ENCODE measurements at places on chromosomes 4 and X. TPM values are rescaled to one million over a fixed set of nuclear protein-coding genes. Genes with fewer than 3 reads are reported as not detected.

GRCh38 chr4:123380728-123381716, 15.6 kb upstream of the SPRY1 start:
- no peak for DNase-seq

- DNase-seq = no peak
Observed at GRCh38 chrX:118498351-118498750, 2.7 kb downstream of the DOCK11 start.

DNA sequence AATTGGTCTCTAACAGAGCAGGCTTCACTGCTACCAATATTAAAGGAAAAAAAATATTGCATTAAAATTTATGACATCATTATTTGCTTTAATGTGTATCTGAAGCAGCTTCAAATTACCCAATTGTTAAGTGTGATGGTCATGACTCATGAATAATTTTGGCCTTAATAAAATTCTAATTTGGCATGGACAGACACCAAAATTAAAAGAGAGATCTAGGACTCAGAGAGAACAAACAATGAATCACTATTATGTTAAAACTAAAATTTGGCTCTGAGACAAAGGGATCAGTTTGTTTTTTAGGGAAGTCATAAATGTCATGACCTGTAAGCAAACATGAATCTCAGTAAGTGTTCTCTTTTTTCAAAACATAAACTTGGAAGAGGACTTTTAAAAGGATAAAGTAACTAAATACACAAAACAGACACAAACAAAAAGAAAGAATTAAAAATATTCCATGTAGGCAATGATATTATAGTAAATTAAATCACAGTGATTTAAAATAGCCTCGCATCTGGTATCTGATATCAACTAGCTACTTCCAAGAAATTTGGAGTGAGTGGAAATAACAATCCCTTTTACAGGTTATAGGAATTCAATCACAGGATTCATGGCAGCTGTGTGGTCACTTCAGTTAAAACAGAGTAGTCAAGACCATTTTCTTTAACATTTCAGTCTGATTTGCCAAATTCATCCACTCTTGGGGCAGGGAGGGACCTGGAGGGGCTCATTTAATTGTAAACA, 11.6 kb downstream of the VEGFC start:
- no peak for DNase-seq

TMPRSS11D gene
- 0.29 TPM for polyA plus RNA-seq

CD99L2 gene
- polyA plus RNA-seq = 44.0 TPM

- DNase-seq = no peak
Observed at GRCh38 chr4:8383016-8383415, 57.5 kb downstream of the ACOX3 start.

DNA sequence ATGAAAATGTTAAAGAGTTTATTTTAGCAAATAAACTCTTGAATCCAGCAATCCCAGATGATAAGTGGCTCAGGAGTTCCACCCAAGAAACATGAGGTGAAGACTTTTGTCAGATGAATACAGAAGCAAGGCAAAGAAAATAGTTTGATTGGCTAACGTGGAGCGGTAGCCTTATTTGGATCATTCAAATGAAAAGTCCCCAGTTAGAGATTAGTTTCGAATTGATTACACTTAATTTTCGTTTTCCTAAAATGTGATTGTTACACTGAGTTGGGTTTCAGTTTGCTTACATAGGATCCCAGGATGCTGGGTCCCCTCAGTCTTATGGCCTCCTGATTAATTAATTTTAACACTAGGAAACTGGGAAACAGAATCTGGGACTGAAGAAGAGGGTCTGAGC, 76.4 kb upstream of the RPA4 start:
- DNase-seq = no peak

GRCh38 chrX:7351926-7352325, 204.0 kb upstream of the PUDP start:
- no peak for DNase-seq

MRPL1 gene
- 72.3 TPM for polyA plus RNA-seq

- DNase-seq = no peak
Observed at GRCh38 chr4:174210952-174211490, 72.4 kb downstream of the FBXO8 start.

DNA sequence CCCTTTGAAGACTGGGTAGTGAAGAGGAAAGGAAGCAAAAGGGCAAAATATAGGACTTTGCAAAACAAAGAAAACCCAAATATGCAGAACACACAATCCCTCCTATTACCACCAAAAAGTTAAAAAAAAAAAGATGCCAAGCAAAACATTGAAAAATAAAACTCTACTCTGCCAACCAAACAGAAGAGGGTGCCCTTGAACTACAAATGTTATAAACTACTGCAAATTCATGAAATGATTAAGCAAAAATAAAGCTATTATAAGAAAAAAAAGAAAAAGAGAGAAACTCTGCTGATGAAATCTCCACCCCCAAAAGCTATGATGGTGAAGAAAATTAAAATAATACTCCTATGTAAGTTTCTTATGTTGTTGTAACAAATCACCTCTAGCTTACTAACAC, 168.5 kb upstream of the STK26 start:
- DNase-seq = no peak

DNA sequence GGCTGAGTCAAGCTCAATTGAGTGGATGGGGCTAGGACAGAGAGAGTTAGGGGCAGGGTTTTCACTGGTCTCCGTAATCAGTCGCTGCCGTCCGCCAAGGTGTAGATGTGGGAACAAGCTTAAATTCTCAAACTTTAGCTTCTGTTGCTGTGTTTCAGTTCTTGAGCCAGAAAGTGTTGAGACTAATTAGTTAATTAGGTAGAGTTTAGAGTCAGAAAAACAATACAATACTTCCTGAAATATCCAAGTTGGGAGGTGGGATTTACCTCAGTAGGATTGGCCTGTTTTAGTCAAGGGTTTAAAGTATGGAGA, 1.1 kb upstream of the UBE2D3 start:
- DNase-seq = no peak

DNA sequence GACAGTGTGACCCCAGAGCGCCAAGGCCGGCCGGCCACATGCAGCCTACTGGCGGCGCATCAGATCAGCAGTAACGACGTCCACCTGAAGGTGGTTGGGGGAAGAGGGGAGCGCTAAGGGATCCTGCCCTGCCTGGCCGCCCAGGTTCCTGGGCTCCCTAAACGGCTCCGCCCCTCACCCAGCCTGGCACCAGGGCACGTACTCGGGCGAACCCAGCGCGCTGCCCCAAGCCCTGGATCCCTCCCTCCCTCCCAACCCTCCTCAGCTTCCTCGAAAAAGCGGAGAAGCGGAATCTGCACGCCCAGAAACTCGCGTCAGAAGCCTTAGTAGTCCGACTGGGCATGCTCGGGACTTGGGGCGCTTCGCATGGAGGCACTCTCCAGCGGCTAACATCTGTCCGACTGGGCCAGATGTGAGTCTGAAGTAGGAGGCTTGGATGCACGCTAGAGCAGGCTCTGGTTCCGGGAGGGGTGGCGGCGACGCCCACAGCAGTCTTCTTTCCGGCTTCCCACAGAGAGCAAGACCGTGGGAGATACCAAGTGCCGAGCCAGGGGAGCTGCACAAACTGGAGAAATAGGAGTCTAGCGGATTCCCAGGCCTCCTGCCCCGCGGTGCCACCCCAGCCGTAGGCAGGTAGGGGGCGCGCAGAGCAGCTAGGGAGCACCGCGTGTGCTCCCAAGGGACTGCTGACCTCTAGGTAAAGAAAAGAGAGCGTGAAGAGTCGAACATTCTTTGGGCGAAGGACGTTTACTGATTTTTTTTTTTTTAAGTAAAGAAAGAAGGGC, 114.3 kb upstream of the TEX13C start:
- peak; percentile 81 for DNase-seq

GRCh38 chr4:184039963-184040383, 134.9 kb downstream of the STOX2 start:
- DNase-seq = no peak

DNA sequence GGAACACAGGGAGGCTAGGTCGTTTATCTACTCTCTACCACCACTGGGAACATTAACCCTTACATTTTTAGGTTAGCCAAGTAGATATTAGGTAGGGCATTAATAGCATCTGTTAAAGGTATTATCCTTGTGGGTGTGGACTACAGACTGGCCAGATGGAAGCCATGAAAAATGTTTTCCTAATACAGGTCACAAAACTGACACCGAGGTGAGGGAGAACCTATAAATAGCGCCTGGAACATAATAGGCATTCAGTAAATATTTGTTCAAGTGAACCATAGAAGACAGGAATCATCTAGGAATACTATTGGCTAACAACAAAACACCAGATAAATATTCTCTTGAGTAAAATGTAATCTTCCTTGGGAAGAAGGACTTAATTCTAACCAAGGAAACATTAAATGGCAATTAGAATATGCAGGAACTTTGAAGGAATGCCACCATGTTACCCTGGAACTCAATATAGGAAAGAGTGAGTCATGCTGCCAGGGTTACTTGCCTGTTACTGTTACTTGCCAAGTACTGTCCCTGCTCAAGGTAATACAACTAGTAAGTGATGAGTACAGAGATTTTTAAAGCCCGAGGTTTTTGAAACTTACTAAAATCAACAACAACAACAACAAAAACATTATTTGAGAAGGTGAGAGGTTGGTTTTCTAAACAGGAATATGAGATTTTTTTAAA, 79.0 kb downstream of the SOX3 start:
- DNase-seq = no peak

DNA sequence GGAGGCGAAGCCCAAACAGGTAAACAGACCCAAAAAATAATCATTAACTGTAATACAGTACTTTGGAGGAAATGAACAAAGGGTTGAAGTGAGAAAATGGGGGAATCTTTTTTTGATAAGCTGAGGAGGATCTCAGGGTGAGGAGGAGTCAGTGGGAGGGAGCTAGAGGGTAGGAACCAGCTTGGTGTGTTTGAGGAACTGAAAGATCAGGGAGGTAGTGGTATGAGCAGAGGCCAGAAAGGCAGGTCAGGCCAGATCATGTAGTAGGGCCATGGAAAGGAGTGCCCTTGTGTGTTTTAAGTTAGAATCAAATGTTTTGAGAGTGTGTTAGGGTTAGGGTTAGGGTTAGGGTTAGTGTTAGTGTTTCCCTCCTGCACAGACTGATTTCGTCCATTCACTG, 48.8 kb downstream of the PPP2R2C start:
- DNase-seq = no peak

DNA sequence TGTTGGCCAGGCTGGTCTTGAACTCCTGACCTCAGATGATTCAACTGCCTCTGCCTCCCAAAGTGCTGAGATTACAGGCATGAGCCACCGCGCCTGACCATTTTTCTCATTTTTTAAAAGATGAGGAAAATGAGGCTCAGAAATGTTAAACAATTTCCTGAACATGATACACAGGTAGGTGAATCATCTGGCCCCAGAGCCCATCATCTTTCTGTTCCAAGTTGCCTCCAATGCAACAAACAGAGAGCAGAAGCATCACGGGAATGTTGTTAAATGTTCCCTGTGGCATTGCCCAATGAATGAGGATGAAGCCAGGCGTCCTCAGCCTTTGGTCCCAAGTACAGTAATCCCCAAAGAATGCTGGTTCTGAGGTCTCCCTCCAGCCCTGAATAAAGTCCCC, 31.3 kb upstream of the ANXA5 start:
- DNase-seq = no peak

INTU gene
- polyA plus RNA-seq = 7.9 TPM

SSX4B gene
- not detected for polyA plus RNA-seq
